ENCODE measurements at places on chromosomes 1 and 21.

DNA sequence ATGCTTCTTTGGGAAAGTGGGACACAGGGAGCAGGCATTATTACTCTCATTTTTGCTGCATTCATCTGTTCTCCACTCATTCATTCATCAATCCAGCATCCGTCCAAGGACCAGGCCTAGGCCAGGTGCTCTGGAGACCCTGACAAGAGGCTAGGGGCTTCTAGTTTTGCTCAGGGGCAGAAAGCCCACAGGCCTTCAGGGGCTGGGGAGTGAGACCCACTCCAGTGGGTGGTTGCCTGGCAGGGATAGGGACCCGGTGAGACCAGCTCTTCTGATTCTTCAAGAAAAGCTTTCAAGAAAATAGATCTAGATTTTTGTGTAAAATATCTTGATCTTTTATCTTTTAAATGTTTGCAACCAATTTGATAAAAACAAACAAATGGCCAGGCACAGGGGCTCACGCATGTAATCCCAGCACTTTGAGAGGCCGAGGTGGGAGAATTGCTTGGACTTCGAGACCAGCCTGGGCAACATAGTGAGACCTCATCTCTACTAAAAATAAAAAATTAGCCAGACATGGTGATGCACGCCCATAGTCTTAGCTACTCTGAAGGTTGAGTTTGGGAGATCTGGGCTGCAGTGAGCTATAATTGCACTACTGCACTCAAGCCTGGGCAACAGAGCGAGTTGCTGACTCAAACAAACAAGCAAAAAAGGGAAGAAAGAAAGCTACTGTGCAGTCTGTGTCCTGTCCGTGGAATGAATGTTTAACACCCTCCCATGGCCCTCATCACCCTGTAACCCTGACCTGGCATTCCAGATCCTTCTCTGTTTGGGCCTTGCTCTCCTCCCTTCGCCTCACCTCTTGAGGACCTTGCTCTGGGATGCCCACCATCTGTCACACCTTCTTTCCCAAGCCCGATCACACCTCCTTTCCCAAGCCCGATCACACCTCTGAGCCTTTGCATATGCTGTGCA, 17.3 kb upstream of the LRP8 start:
- DNase-seq, result no peak

- DNase-seq, result no peak
Observed at GRCh38 chr1:33060579-33061083, 20.3 kb upstream of the AZIN2 start.

GRCh38 chr21:25176637-25177412, 430.5 kb downstream of the MRPL39 start:
- DNase-seq, result no peak

GRCh38 chr1:163357378-163357777, 35.6 kb downstream of the NUF2 start:
- no peak for DNase-seq

DNA sequence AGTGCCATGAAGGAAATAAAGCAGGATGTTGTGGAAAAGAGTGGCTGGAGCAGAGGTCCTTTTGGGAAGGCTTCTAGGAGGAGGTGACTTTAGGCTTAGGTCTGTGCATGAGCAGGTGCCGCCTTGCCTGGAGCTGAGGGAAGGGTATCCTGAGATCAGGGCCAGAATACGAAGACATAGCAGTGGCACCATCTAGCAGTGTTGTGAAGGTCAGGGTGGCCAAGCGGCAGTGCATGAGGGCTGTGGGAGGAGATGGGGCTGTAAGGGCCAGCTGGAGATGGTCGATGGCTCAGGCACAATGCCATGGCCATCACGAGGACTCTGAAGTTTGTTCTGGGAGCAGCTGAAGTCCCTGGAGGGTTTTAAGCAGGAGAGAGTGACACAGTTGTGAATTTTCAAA, 219.5 kb downstream of the PTPRU start:
- DNase-seq, result no peak

- DNase-seq, result no peak
Observed at GRCh38 chr1:66728021-66728420, 24.2 kb upstream of the DYNLT5 start.

GRCh38 chr1:184890539-184890973, 83.8 kb downstream of the NIBAN1 start:
- DNase-seq, result no peak

- DNase-seq, result no peak
Observed at GRCh38 chr1:241823925-241824324, 24.1 kb upstream of the EXO1 start.

- DNase-seq, result no peak
Observed at GRCh38 chr1:233300326-233300725, 4.8 kb upstream of the PCNX2 start.

DNA sequence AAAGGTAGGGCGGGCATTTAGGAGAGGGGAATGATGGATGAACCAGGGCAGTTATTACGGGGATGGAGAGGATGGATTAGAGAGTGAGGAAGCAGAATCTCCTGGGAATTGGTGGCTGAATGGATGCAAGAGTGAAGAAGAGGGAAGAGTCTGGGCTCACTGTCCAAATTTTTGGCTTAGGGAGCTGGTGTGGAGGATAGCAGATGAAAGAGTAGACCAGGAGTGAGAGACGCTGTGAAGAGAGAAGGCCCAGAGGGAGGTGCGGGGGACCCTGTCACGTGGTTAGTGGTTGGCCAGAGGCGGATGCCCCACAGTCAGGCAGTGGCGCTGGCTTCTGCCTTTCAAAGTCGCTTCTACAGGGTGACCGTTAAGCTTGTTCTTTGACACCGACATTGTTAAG, 78.4 kb downstream of the PEX14 start:
- no peak for DNase-seq

GRCh38 chr1:38658883-38659282, 200.7 kb downstream of the RRAGC start:
- DNase-seq, result no peak

- DNase-seq, result no peak
Observed at GRCh38 chr1:219293410-219293809, 119.7 kb downstream of the LYPLAL1 start.

DNA sequence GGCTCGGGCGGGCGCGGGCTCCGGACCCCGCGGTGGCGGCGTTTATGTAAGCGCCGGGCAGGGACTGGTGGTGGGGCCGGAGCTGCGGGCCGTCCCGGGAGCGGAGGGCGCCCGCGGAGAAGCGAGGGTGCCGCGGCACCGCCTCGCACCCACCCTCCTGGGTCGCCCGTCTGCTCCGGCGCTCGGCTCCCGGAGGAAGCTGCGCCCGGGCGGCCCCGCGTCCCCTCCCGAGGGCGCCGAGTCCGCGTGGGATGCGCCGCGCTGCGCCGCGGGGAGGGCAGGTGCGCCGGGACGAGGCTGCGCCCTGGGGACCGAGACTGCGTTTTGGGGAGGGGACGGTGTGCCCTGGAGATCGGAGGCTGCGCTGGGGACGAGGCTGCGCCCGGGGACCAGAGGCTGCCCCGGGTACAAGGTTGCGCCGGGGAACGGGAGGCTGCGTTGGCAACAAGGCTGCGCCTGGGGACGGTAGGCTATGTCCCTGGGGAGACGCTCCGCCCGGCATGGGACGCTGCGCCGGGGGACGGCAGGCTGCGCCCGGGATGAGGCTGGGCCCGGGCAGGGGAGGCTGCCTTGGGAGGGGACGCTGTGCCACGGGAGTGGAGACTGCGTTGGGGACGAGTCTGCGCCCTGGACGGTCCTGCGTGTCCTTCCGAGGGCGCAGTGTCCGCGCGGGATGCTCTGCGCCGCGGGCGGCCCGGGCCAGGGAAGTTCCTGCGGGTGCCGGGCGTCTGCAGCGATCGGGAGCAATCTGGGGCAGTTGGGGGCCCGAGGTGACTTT, 627 bp downstream of the ADARB1 start:
- no peak for DNase-seq

DNA sequence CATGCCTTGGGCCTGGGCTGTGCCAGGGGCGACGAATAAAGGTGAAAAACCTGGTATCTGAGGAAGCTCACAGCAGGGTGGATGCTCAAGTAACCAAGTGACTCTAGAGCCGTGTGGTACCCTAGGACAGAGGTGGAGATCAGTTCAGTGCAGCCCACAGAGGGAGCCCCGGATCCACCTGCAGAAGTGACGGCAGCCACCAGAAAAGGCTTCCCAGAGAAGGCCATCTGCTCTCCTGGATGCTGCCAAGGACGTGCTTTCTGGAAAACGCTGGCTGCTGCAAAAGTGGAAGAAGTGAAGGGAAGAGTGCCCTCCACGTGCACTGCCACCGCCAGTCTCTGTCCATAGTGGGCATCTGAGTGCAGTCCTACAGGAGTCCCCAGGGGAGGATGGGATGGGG, 27.7 kb downstream of the TMCO4 start:
- DNase-seq, result peak; percentile 15

DNA sequence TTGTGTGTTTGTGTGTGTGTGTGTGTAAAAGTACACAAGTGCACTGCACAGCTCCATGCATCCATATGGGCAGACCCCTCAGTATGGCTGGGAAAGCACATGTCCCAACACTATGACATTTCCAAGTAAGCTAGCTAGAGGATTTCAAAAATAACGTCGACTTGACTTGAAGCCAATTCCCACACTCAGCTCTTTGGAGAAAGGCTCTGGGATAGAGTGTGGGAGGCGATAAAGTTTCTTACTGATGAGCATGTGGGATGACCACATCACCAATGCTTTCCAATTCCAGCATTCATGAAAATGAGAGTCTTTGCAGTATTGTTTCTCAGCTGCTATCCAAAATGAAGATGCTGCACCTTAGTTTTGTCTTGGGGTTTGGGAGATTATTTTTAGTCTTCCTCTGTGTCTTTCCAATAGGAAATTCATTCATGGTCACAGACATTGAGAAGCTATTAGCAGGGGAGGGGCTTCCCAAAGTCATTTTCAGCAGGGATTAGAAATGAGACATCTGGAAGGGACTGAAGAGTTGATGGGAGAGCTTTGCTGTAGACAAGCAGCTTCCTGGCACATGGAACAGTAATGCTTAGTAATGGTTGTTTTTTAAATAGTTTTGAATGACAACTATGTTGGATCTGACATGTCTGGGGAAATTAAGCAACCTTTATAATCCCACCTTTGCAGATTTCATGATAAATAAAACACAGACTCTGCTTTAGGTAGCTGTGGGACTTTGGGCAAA, 143.5 kb downstream of the ASTN1 start:
- DNase-seq, result no peak

GRCh38 chr1:78370779-78371482, 119.8 kb upstream of the PTGFR start:
- no peak for DNase-seq

DNA sequence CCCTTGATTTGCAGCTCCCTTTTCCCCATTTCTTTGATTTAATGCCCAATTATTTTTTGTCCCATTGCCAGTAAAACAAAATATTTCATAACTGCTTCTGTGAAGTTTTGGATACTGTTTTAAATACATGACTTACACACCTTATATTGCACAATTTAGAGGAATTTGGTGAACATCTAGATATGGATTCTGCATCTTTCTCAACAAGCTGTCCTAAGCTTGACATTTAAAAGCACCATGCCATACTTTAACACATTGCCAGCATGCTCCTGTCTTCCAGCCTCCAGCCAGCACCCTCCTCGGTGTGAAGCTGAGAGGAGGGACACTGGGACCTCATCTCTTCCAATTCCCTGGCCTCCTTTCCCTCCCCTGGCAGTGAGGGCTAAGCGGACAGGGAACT, 167.6 kb downstream of the SEC16B start:
- no peak for DNase-seq

DNA sequence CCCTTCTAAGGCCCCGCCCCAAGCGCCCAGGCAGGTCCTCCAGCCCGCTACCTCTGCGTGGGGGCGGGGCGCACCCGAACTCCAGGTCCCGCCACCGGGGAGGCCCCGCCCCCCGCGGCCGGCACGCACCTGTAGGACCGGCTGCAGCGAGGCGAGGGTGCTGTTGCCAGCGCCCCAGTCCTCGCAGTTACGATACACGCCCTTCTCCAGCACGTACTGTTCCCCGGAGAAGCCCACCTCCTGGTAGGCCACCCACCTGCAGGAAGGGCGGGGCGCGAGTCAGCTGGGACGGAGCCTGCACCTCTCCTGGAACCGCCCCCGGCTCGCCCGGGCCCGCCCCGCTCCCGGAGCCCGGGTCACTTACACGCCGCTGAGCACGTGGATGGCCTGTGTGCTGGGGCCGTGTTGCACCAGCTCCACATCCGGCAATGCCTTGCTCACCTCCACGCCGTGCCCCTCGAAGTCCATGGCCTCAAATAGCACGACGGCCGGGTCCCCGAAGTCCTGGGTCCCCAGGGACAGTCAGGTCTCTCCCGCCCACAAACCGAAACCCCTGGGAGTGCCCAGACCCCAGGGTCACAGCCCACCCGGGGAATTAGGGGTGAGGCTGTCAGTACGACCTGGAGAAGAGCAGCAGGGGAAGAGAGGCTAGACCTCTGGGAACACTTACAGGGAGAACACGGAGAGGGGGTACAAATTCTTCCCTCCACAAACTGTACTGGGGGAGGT, 17.3 kb downstream of the CRYBG2 start:
- DNase-seq, result peak; percentile 91

GRCh38 chr21:45636951-45637646, 6.4 kb upstream of the PCBP3 start:
- DNase-seq, result no peak

GRCh38 chr1:11880911-11881748, 22.4 kb upstream of the NPPB start:
- DNase-seq, result no peak

- DNase-seq, result no peak
Observed at GRCh38 chr1:28512058-28512611, 6.3 kb downstream of the RCC1 start.

DNA sequence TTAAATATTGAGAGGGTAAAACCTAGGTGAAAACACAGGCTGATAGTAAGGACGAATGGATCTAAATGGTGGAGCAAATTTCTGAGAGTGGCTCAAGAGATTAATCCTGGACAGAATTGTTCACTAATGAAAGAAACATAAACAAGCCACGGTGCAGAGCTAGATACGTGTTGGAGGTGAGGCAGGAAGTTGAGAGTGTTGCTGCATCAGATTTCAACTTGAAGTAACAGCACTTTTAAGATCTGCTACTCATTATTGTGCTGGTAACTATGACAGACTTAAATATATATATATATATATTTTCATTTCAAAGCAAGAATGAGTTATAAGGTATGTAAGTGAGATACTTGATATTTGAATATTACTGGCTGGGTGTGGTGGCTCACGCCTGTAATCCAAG, 64.9 kb downstream of the PTGS2 start:
- DNase-seq, result no peak

DNA sequence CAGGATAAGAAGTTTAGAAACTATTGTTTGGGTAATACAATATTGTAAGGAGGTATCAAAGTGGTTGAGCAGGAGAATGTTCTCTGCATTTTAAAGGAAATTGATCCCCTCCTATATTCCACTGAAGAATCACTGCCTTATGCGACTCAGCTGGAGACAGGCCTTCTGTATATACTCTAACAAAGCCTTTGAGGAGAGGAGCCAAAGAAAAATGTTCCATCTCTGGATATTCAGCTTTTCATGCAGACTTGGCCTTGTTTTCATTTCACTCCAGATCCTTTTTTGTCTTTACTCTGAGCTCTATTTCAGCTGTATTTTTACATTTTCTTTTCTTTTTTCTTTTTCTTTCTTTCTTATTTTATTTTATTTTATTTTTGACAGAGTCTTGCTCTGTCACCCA, 42.1 kb upstream of the S1PR1 start:
- DNase-seq, result no peak
